Fibroblast of lung (primary cell): ENCODE measurements at places on chromosomes 4 and X.

DNA sequence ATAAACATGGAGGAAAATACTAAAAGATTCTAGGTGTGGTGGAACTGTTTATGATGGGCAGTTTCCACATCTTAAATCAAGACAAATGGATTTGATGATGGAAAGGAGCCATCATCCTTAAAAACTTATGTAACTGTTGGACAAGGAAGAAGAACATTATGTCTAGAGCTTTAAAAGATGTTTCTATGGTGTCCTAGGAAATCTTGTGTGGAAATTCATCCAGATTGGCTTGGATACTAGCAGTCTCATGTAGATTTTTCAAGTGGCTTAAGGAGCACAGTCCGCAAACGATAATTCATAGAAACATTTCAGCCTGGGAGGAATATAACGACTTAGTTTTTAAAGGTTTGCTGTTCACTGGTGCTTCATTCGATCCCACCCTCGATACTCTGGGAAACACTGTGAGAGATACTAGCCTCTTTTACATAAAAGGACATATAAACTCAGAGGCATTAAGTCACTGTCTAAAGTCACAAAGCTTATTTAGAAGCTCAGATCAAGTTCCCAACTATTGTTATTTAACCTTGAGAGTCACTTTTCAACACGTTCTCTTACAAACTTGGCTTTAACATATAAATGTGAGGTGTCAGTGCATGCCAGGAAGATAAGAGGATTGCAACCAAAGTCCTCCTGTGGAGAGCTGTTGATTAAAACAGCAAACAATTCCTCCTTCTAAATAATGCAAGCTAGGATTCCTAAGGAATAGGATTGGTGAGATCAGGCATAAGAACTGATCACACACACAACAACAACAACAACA is 135.7 kb upstream of the SCML1 start:
- DNase-seq: no peak

- DNase-seq: no peak
Measured at GRCh38 chr4:153520801-153521329, 54.7 kb downstream of the TMEM131L start.

DNA sequence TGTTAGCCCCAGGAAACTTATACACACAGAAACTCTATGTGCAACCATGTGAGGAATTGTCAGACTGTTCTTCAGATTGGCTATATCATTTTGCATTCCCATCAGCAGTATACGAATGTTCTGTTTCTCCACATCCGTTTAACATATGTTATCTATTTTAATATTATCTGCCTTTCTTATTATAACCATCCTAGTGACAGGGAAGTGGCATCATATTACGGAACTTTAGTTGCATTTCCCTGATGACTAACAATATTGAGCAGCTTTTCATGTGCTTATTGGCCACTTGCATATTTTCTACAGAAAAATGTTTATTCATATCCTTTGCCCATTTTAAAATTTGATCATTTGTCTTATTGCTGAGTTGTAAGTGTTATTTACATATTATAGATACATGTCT is 36.5 kb upstream of the IL15 start:
- peak; percentile 19 for DNase-seq

DNA sequence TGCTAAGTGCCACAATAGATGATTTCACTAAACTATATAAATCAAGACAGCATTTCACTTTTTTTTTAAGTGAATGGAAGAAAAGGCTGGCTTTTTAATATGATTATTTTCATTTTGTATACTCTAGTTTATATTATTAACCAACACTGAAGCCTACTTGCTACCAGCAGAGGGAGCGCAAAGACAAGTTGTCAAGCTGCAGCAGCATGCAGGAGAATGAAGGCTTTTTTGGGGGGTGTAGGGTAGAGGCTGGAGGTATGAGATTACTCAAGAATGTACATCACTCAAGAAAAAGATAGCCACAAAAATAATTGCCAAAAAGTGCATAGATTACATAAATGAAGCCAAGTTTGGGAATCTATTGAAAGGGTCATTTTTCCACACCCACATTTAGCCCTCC is 519.5 kb downstream of the FGF13 start:
- DNase-seq: peak; percentile 11

GRCh38 chr4:27568236-27568951 is 707.8 kb downstream of the STIM2 start:
- no peak for DNase-seq

DNA sequence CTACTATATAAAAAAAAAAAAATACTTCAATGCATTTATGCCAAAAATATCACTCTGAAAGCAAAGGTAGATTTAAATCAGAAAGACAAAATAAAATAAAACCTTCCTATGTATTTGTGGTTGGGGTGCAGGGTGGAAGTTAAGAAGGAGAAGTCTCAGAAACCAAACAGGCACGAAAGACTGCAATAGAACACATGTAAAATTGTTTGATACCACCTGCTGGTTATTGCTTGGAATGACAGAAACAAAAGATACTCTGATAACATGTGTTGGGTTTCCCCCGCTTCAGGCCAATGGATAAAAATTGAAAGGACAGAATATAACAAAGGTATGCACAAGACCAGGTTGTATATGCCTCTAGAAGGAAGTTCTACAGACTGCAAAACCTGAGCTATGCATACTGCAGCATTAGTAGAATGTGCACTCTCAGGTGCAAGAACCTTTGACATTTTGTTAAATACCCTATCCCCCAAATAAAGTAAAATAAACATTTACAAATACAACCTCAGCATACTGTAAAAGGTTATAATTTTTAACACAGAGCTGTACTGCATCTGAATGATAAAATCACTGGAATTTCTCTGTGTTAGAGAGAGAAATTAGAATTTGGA is 118.8 kb downstream of the GABRA2 start:
- peak; percentile 3 for DNase-seq

GRCh38 chr4:147724468-147725201 is 7.3 kb upstream of the ARHGAP10 start:
- no peak for DNase-seq

- DNase-seq: no peak
Measured at GRCh38 chr4:183507925-183508696, 3.3 kb downstream of the ING2 start.

DNA sequence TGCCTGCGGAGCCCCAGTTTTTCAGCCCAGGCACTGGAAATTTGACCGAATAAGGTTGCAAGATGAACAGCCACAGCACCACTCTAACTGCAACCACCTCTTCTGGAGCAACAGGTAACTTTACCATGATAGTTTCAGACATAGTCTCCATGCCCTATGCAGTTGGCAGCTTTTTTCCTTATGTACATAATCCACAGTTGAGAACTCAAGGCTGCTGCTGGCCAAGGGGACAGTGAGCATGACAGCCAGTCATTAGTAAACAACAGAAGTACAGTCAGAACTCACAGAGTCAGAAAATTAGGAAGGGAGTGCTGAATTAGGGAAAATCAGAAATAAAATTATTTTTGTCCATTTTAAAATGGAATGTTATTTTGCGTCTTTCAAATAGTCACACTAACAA is 192.7 kb upstream of the NHS start:
- no peak for DNase-seq

GRCh38 chrX:68830419-68831404 is 1.9 kb downstream of the EFNB1 start:
- DNase-seq: no peak

GRCh38 chrX:101462892-101463291 is 22.4 kb upstream of the ARMCX4 start:
- peak; percentile 29 for DNase-seq

GRCh38 chr4:160835789-160836188 is 1328.0 kb downstream of the FSTL5 start:
- peak; percentile 14 for DNase-seq

DNA sequence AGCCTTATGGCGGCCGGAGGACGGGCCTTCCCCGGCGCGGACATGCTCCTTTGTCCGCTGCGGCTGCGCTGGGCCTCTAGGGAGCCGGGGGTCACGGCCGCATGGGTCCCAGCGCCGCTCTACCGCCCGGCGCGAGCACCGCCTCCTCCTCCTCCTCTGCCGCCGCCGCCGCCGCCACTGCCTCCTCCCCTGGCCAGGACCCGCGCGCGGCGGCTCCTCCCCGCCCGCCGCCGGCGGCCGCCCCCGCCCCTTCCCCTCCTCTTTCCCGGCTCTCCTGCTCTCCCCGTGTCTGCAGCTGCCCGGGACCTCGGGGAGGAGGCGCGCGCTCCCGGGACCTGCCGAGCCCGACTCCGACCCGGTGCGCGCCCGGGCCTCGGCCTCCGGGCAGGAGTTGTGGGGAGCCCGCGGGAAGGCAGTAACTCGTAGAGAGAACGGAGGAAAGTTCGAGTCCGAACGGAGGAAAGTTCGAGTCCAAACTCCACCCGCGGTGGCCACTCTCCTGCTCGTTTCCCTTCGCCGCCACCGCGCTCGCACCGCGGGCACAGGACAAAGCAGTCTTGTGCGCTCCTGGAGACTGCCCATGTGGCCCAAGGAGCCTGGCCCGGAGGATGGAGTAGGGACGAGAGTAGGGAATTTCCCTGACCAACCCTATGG is at the start of gene ADGRA3:
TSS of gene ADGRA3 (minus strand) at position 179 of the 654 bp plus-strand sequence. CDS start 282 bp downstream, outside the sequence.
- DNase-seq: peak; percentile 72

GRCh38 chr4:151908734-151909497 is 148.1 kb upstream of the GATB start:
- DNase-seq: no peak

DNA sequence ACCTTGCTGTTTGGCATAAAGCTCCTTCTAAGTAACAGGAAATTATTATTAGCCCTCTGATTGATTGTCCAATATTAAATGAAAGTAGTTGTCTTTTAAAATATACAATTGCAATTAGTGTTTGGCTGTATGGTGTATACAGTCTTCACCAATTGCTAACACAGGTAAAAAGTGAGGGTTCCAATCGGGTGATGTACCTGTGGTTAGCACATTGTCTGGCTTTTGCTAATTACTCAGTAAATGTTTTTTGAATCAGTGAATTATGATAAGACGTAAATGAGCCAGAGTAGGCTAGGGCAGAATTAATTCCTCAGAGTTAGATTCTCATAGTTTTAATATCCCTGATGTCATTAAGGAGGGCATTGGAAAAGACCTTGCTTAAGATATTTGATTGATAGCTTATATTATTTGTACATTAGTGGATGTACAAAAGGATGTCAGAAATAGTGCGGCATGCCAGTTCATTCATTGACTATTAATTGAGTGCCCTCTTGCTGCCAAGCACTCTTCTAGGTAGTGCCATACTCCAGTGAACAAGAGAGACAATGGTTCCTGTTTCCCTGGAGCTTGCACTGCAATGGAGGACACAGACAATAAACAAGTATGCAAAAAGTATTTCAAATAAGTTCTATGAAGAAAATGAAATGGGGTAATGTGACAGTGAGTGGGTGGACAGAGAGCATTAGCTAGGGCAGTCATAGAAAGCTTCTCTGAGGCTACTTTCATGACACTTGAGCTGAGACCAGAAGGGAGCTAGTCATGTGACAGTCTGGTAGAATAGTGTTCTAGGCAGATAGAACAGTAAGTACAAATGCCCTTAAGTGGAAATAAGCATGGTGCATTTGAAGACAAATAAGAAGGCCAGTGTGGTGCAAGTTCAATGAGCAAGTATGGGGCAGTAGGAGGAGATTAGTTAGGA is 205.9 kb upstream of the CASK start:
- DNase-seq: no peak

DNA sequence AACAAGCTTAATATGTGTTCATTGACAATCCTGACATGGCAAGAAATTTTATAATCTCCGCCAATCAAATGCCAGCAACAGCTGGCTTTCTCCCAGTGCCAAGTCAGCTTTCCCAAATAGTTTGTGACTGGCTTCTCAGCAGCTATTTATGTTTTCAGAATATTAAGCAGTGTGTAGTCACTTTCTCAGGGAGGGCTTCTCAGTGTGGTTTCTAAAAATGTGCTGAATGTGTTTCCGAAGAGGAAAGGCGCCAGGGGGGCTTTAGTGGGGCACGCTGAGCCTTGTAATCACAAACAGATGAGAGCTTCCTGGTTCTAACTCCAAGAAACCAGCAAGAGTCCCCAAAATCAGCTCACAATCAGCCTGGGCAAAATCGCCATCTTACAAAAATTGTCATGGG is 258.7 kb upstream of the CPEB2 start:
- DNase-seq: no peak

DNA sequence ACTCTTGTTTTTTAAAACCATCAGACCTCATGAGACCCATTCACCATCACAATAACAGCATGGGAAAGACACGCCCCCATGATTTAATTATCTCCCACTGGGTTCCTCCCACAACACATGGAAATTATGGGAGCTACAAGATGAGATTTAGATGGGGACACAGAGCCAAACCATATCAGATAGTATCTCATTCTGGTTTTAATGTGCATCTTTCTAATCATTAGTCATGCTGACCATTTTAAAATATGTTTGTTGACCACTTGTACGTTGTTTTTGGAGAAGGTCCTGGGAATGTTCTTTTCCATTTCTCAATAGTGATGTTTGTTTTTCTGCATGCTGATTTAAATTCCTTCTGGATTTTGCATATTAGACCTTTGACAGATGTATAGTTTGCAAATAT is 119.0 kb downstream of the RTL3 start:
- no peak for DNase-seq

GRCh38 chrX:7062276-7062675 is 85.2 kb upstream of the STS start:
- peak; percentile 54 for DNase-seq

DNA sequence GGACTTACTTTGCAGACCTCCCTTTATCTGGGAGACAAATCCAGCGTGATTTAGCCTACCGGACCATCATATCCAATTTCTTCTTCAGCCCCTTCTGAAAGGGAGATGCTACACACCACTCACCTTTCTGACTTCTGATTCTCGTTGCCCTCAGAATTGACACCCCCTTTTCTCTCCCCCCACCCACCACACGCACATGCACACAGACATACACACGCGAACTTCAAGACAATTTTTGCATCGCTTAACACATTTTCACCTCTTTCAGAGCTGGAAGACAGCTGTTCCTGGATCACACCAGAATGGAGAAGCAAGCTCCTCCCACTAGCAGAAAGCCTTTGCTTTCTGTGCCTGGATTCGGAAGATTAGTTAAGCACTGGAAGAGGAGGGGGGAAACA is 1.0 kb upstream of the SNCA start:
- DNase-seq: peak; percentile 4

GRCh38 chr4:153541456-153542096 is 75.4 kb downstream of the TMEM131L start:
- peak; percentile 87 for DNase-seq
